ENCODE measurements at places on chromosomes 2 and 18.

DNA sequence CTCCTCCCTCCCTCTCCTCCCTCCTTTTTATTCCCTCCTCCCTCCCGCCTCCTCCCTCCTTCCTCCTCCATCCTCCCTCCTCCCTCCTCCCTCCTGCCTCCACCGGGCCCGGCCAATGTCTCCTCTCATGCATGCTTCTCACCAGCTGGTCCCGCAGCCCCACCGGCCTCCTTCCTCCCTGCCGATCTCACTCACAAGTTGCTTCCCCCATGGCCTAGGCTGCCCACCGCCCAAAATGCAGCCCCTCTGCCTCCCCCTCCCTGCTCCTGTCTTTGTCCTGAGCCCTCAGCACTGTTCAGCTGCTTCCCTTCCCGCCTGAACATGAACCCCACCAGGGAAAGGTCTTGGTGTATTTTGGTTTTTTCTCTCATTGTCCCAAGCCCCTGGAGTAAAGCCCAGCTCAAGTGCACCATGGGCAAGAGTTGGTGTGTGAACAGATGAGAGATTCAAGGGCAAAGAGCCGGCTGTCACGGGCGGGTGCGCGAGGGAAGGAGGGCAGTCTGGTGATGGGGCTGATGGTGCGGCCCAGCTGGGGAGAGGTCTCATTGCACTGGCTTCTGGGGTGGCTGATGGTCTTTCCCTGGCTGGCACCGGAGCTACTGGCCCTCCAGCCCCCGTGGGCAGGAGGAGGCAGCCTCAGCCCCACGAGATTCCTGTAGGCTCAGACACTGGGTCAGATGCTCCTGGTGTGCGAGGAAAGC is 117.6 kb downstream of the TWIST2 start:
- DNase-seq: no peak

GRCh38 chr2:151614606-151615306 is 119.5 kb downstream of the NEB start:
- no peak for DNase-seq

GRCh38 chr2:138503087-138503442 is 1.5 kb downstream of the SPOPL start:
- DNase-seq: no peak

- DNase-seq: no peak
Measured at GRCh38 chr2:135162377-135162776, 110.3 kb downstream of the RAB3GAP1 start.

DNA sequence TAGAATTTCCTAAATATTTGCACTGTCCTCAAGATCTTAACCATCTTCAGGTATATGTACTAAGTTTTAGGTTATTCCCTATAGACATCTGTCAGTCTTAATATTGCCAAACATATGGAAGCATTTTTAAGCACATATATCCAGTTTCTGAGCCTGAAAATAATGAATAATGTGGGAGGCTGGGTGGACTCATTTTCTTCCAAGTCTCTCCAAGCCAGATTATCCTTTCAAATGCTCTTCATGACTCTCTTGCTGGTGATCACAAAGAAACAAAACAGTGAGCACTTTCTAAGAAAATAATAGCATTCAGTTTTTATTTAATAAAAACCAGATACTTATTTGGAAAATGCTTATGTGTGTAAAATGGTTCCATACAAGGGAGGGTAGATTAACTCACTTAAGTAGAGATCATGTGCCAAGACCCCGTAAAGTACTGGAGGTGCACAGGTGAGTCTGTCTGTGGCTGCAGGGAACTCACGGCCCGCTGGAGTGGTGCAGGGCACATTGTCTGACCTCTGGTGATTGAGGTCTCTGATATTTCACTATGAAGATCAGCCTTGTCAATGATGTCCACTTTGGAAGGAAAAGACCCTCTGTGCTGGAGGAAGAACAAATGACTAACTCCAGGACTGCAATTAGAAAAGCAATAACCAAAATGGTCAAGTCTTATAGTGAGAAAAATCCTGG is 161.6 kb downstream of the TMEM18 start:
- no peak for DNase-seq

GRCh38 chr2:52976143-52976949 is 791.3 kb upstream of the CHAC2 start:
- no peak for DNase-seq

- DNase-seq: no peak
Measured at GRCh38 chr2:119243621-119244020, 20.0 kb downstream of the STEAP3 start.

DNA sequence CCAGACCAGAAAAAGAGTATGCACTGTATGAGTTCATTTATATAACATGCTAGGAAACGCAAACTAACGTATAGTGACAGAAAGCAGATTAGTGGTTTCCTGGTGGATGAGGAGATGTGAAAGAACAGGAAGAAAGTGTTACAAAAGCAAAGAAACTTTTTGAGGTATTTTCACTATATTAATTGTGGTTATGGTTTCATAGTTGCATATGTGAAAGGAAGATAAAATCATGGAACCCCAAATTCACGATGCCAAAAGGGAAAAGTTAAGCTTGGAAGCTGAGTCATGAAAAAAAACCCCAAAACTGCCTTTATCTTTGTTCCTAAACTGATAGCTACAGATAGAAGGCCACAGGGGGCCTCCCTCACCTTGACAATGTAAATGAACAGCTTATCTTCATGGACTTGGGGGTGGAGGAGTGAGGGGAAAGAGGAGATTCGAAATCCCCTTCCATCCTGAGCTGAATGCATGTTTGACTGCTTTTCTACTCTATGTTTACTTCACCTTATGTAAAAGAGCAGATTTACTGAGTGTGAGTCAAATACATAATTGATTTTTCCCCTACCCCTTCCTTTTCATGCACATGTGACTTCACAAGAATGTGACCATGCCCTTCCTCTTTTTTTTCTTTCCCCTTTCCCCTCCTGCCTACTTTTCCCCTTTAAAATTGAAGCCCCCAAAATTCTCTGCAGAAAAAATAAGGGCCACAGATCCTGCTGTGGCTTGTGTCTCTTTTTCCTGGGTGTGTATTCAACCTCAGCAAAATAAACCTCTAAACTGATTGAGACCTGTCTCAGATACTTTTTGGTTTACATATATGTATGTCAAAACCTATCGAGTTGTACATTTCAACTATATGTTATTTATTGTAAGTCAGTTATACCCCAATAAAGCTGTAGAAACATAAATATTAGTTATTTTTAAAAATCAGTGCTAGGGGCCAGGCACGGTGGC is 100.1 kb upstream of the TLK1 start:
- DNase-seq: no peak

- DNase-seq: no peak
Measured at GRCh38 chr2:11866358-11867335, 120.2 kb downstream of the LPIN1 start.

GRCh38 chr2:136377423-136378382 is 259.8 kb upstream of the CXCR4 start:
- no peak for DNase-seq

Measured in liver (tissue), 10 donors.